Hematopoietic multipotent progenitor cell treated with erythropoietin and hydrocortisone succinate and interleukin-3 and kit ligand, for 8 days (in vitro differentiated cells): ENCODE measurements at places on chromosomes 6 and 20.

DNA sequence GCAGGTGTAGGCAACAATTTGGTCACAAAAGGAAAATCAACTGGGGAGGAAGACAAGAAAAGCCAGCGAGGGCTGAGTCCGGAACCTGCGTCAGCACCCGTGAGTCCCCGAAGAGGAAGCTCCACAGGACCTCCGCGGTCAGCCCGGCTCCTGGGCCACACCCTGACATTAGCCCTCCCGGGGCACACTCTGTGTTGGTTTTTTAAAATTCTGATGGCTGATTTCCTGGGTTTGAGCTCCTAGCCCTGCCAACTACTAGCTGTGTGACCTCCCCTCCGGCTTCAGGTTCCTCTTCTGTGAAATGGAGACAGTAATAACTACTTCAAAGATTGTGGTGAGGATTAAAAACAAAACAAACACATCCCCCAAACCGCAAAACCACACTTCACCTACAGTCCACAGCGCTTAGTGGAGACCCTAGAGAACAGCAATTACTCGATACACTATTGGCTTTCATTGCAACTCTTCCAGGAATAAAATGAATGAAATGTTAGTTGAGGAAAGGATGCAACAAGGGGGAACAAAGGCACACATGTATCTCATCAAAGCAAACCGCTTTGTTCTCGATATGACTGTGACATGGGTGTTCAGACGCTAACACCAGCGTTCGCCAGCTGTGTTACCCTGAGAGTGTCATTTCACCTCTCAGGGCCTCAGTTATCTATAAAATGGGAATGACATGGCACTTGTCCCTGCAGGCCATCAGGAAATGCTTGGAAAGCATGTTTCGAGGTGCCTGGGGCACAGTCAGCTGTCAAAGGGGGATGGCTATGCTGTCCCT, 985 bp downstream of the ZBP1 start:
- peak; percentile 21 for DNase-seq

- no peak for DNase-seq
Observed at GRCh38 chr6:43040542-43041257, 13.0 kb downstream of the CUL7 start.

DNA sequence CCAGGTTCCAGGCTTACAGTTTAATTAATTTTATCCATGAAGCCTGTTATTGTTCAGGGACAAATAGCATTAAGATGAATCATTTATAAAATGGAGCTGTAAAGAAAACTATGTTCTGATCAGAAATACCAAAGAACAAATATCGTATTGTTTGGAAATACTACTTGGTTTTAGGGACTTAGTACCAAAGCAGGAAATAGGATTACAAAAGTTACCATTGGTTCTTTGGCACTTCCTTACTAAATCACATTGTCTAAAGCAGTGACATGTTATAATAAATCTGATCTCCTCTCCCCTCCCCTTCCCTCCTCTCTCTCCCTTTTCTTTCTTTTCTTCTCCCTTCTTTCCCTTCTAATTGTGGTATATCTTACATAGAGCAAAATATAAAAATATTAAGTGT, 29.6 kb downstream of the CRYBG1 start:
- no peak for DNase-seq

GRCh38 chr6:75460681-75461080, 32.9 kb downstream of the FILIP1 start:
- DNase-seq: no peak

GRCh38 chr6:17204533-17204932, 76.6 kb upstream of the RBM24 start:
- no peak for DNase-seq

DNA sequence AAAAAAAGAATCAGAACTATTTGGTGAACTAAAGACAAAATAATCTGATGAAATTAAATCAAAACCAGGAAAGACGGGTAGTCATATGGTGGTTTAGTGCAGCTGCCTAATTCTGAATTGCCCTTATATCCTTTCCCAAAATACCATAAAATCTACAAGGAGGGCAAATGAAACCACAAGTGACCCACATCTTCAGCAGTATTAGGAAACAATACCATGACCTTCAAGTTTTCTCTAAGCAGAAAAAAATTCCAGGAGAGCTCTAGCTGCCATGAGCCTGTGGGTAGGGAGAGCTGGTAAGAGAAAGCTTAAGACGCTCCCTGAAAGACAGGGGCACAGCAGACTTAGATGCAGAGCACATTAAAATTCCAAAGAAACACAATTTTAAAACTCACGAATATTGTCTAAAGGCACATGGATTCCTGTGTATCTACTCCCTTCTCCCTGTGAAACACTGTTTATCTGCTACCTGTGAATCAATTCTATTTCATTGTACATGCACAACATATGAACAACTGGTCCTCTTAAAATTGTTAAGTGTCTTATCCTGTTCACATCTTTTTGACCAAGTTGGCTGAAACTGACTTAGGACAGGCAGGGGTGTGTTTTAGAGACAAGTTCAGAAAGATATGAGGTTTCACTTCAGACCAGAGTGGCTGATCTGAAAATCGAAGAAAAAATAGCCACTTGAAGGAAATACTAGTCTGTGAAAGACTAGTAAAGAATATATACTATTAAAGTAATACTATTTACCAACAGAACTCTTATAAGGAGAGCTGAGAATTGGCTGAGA, 153.6 kb upstream of the SHLD1 start:
- peak; percentile 51 for DNase-seq

DNA sequence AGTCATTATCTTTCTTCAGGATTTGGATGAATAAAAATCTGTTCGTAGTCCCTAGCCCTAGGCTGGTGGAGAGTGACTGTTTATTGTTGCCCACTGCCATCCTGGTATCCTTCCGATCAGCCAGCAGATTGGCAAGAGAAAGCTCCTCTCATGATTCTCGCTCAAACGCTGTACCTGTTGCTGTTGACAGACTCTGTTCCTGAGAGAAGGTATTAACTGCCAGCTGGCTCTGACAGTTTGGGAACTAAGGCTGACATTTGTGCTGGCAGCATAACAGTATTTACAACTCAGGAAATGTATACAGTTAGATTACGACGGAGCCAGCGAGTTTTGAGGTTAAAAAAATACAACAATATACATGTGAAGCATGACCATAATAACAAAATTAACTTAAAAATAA, 674.5 kb downstream of the PRKN start:
- no peak for DNase-seq

DNA sequence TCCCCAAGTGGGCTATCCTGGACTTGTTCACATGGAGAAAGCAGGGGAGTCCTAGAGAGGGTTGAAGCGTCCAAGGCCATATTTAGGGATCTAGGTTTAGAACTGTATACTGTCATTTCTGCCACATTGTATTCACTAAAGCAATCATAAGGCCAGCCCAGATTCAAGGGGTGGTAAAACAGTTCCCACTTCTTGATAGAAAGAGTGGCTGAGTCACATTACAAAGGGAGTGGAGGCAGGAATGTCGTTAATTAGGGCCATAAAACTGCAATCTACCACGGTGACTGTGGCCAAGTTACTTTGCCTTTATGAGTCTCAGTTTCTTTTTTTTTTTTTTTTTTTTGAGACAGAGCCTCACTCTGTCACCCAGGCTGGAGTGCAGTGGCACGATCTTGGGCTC, 7.4 kb upstream of the UBR2 start:
- no peak for DNase-seq

DNA sequence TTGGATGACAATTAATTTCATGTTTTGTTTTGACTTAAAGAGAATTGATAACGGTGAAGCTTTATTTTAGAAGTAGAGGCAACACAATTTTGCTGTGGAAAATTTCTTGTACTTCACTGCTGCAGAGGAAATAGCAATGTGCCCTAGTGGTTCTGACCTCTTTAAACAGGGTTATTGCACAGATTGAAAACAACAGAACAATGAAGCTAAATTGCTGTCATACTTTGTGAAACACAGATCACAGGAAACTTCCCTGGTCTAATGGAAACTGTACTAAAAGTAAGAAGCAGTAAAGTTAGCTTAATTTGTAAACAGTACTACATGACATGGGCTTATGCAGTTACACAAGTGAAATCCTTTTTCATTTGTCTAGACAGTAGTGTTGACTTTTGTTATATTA, 31.3 kb downstream of the OR2A4 start:
- DNase-seq: no peak

- DNase-seq: no peak
Observed at GRCh38 chr6:101909366-101909765, 515.9 kb downstream of the GRIK2 start.

GRCh38 chr6:33770124-33770832, 18.7 kb downstream of the LEMD2 start:
- DNase-seq: no peak

DNA sequence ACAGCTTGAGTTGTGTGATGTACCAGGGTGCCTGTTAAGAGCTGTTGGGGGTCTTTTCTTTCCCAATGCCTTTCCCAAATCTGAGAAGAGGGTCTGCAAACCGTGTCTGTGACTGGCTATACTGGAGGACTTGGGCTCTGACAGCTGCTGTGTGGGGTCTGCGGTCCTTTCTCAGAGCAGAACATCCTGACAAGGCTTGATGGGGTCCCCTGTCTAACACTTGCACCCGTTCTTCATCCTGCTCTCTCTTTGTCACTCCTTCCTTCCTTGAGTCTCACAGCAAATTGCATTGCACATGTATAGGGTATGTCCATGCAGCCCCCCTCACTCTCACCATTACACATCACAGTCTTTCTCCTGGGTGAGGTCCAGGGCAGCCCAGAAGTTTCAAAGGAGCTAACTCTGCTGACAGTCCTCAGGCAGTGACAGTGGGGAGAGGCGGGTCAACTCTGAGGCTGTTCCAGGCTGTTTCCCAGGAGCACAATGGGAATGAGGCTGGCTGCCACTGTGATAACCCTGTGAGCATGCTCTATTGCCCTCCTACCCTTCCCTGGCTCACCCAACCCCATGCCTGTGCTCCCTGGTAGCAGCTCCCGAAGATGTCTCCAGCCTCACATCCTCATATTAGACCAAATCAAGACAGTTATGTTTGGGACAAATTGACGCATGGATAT, 163.2 kb upstream of the GGTLC1 start:
- DNase-seq: no peak

DNA sequence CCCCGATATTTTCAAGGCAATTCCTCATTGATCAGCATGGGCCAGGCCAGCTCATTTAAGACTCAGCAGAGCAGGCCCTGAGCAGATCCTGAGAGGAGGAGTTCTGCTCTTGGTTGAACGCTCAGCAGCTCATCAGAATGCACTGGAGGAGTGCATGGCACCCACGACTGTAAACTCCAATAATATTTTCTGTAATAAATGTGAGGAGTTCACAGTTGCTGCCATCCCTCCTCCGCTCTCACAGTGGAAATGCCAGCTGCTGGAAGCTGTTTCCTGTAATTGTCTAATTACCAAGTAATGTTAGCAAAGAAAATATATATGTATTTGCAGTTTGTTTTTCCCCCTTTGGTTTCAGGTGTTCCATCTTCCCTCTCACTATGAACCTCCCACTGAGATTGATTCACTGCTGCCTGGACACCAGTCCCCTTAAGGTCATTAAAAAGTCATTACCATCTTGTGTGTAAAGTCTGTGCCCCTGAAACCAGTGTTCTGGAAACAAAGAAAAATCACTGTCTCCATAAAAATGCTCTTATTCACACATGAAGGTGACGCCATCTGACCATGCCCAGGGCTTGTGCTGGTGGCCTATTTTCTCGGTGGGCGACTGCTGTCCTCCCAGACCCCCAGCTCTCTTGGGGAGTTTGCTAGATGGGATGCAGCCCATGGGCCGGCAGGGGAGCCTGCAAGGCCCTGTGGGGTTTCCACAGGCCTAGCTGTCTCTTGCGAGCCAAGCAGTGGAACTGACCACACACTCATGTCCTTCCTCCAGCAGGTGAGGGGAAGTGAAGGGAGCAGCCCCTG, 374.2 kb downstream of the ZFAND3 start:
- no peak for DNase-seq

DNA sequence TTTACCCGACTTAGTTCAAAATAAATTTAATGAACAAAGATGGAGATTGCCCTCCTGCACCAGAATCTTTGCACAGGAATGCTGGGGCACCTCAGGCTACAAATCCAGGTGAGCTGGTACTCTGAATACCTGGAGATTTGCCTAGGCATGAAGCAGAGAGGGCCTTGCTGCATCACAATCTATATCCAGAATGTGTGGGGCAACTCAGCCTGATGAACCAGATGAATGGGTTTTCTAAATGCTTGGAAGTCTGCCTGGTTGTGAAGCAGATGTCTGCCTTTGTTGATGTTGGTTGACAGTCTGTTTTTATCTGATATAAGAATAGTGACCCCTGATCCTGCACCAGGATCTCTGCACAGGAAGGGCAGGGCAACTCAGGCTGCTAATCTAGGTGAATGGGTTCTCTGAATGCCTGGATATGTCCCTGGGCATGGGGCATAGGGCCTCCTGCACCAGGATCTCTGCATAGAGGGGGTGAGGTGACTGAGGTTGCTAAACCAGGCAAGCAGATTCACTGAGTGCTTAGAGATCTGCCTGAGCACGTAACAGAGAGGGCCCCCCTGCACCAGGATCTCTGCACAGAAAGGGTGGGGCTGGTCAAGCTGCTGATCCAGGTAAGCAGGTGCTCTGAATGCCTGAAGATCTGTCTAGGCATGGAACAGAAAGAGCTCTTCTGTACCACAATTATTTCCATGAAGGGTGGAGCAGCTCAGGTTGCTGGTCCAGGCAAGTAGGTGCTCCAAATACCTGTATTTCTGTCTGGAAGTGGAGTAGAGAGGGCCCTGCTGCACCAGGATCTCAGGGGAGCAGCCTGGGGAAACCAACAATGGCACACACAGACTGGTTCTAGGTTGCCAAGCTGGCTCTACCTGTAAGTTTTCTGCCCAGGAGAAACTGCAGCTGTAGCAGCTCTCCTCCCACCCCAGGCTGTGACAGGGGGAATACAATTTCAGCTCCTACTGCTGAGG, 437.5 kb downstream of the MMUT start:
- no peak for DNase-seq

- peak; percentile 71 for DNase-seq
Observed at GRCh38 chr6:133916650-133917151, 27.8 kb downstream of the TCF21 start.

GRCh38 chr20:40276301-40276700, 412.7 kb downstream of the MAFB start:
- no peak for DNase-seq

DNA sequence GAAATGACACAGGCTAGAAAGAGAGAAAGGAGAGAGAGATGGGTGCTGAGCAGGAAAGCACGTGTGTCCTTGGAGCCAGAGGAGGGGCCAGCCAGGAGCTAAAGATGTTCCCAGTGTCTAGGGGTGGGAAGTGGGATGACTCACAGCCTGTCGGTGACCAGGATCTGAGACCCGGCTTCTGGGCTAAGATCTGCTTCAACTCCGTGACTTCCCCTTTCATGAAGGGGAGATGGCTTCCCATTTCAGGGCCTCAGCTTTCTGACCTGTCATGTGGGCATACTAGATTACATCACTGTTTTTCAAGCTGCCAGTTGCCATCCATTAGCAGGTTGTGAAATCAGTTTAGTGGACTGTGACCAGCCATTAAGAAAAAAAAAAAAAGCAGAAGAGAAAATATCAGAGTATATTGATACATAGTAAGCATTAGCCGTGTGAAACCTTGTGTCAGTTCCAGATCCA, 5.4 kb downstream of the TGM3 start:
- DNase-seq: peak; percentile 32
